ENCODE measurements at places on chromosomes 16 and 17. TPM values are rescaled to one million over a fixed set of nuclear protein-coding genes. Genes with fewer than 3 reads are reported as not detected.

MC1R gene
- 1.4 TPM for total RNA-seq

SPNS2 gene
- total RNA-seq: 0.43 TPM

CYGB gene
- 0.62 TPM for total RNA-seq

KRT222 gene
- total RNA-seq: 0.22 TPM

ASPA gene
- not detected for total RNA-seq

WNT9B gene
- not detected for total RNA-seq

LITAFD gene
- not detected for total RNA-seq

RDM1 gene
- total RNA-seq: 4.3 TPM

CLEC3A gene
- not detected for total RNA-seq

EPOP gene
- total RNA-seq: 33.7 TPM

GP1BA gene
- not detected for total RNA-seq

GAST gene
- not detected for total RNA-seq

DPEP3 gene
- total RNA-seq: 0.29 TPM

KCTD2 gene
- total RNA-seq: 14.1 TPM

DNA sequence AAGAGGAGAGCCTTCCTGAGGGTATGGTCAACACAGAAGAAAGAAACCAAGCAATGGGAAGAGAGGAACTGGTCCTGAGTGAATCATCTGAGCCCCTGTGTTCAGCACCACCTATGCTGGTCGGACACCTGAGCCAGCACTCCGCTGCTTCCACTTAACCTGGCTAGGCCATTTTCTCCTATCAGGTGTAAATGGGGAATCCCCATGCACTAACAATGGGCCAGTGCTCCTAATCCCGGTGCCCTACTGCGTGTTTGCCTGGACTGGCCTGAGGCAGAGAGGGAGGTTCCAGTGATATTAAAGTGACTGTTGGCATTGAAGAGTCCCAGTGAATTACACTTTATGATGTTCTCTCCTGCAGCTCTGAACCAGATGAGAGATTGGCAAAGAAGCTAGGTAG is 34.4 kb upstream of the XYLT2 start:
- H3K4me3 ChIP-seq: no peak overlapping the region
- H3K4me1 ChIP-seq: peaks cover 27% of the 10 kb centered on the region
- H3K27ac ChIP-seq: no peak overlapping the region
- no peak for DNase-seq

- H3K4me1 ChIP-seq: no peaks in the 10 kb centered on the region
- H3K36me3 ChIP-seq: no peaks in the 10 kb centered on the region
- no peak overlapping the region for H3K27ac ChIP-seq
- no peaks in the 10 kb centered on the region for H3K27me3 ChIP-seq
Measured at GRCh38 chr16:7206469-7206868, 126.2 kb upstream of the RBFOX1 start.

DNA sequence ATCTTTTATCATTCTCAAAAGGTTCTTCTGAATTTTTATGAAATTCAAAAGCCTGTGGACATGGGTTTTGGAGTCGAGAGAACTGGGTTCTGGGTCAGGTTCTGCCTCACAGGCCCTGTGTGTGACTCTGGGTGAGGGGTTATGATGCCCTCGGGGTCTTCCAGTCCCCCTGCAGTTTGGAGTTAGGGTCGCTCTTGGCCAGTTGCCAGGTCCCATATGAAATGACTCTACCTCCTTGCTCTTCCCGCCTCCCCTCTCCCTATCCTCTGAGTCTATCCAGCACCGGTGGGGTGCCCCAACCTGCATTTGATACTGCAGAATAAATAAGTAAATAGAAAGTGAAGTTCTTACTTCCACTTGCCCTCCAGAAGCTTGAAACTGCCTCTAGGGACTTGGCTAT is 54.1 kb downstream of the ZDHHC7 start:
- H3K4me3 ChIP-seq: no peak overlapping the region
- H3K36me3 ChIP-seq: no peaks in the 10 kb centered on the region
- H3K27ac ChIP-seq: no peak overlapping the region
- no peaks in the 10 kb centered on the region for H3K27me3 ChIP-seq
- H3K4me1 ChIP-seq: peaks cover 2% of the 10 kb centered on the region

DNA sequence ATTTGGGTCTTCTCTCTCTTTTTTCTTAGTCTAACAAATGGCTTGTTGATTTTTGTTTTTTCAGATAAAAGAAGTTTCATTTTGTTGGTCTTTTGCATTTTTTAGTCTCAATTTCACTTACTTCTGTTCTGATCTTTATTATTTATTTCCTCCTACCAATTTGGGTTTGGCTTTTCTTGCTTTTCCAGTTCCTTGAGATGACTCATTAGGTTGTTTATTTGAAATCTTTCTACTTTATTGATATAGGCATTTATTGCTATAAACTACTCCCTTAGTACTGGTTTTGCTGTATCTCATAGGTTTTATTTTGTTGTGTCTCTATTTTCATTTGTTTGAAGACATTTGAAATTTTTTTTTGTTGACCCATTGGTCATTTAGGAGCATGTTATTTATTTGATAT is 152.2 kb upstream of the MPHOSPH6 start:
- H3K4me3 ChIP-seq: no peak overlapping the region
- no peak for DNase-seq
- peaks cover 3% of the 10 kb centered on the region for H3K36me3 ChIP-seq
- H3K27me3 ChIP-seq: peaks cover 3% of the 10 kb centered on the region
- H3K4me1 ChIP-seq: no peaks in the 10 kb centered on the region

GRCh38 chr17:5248821-5249479 is 14.3 kb upstream of the SCIMP start:
- H3K4me3 ChIP-seq: no peak overlapping the region
- DNase-seq: no peak
- no peaks in the 10 kb centered on the region for H3K36me3 ChIP-seq
- H3K27me3 ChIP-seq: no peaks in the 10 kb centered on the region
- no peak overlapping the region for H3K27ac ChIP-seq

- no peak overlapping the region for H3K4me3 ChIP-seq
- H3K36me3 ChIP-seq: peaks cover 92% of the 10 kb centered on the region
- no peaks in the 10 kb centered on the region for H3K27me3 ChIP-seq
- DNase-seq: peak; percentile 52
- peak overlapping the region; percentile 74 for H3K27ac ChIP-seq
Measured at GRCh38 chr16:27355610-27356009, 41.8 kb downstream of the IL4R start.

DNA sequence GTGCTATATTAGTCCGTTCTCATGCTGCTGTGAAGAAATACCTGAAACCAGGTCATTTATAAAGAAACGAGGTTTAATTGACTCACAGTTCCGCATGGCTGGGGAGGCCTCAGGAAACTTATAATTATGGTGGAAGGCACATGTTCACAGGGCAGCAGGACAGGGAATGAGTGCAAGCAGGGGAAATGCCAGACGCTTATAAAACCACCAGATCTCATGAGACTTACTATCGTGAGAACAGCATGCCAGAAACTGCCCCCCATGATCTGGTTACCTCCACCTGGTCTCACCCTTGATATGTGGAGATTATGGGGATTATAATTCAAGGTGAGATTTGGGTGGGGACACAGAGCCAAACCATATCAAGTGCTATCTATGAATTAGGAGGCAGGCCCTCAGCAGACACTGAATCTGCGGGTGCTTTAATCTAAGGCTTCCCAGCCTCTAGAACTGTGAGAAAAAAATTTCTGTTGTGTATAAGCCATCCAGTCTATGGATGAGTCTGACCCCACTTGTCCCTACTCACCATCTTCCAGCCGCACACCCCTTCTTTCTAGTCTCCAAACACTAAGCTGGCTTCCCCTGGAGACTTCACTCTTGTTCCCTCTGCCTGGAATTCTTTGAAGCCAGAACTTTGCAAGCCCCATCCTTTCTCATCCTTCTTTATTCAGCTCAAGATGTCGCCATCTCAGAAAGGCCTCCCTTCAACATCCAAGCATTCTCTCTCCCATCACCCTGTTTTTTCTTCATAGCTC is 772 bp upstream of the NUP93 start:
- H3K4me1 ChIP-seq: peaks cover 15% of the 10 kb centered on the region
- DNase-seq: no peak
- H3K4me3 ChIP-seq: no peak overlapping the region
- peaks cover 4% of the 10 kb centered on the region for H3K36me3 ChIP-seq
- H3K27me3 ChIP-seq: no peaks in the 10 kb centered on the region

- DNase-seq: no peak
- H3K4me1 ChIP-seq: peaks cover 1% of the 10 kb centered on the region
- H3K4me3 ChIP-seq: no peak overlapping the region
- H3K27ac ChIP-seq: no peak overlapping the region
- H3K36me3 ChIP-seq: peaks cover 29% of the 10 kb centered on the region
Measured at GRCh38 chr16:8689686-8690085, 15.3 kb downstream of the ABAT start.

DNA sequence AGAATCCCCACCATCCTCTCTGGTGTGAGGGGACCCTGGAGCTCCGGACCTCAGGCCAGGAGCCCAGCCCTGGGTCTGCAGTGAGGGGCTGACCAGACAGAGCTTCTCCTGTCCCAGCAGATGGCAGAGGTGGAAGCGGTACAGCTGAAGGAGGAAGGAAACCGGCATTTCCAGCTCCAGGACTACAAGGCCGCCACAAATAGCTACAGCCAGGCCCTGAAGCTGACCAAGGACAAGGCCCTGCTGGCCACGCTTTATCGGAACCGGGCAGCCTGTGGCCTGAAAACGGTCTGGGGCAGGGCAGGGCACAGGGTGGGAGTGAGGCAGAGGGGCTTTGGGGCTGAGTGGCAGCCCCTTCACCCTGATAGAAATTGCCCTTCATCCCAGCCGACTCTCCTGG is 527 bp downstream of the UNC45B start:
- no peak for DNase-seq
- H3K27me3 ChIP-seq: no peaks in the 10 kb centered on the region
- no peak overlapping the region for H3K27ac ChIP-seq
- H3K36me3 ChIP-seq: no peaks in the 10 kb centered on the region
- no peaks in the 10 kb centered on the region for H3K4me1 ChIP-seq

DNA sequence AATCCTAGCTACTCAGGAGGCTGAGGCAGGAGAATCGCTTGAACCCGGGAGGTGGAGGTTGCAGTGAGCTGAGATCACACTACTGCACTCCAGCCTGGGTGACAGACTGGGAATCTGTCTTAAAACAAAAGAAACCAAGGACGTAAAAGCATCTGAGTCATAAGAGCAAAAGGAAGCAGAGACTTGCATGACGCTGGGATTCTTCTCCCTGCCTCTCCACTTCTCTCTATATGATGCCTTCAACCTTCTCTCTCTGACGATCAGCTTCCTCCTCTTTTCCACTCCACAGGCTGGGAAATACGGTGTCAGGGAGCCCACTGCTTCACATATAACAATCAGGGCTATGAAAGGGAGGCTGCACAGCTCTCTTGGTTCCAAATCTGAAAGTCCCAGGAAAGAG is 43.2 kb upstream of the CCL1 start:
- DNase-seq: no peak
- no peak overlapping the region for H3K4me3 ChIP-seq

GRCh38 chr17:75759457-75759856 is 5.5 kb downstream of the GALK1 start:
- DNase-seq: no peak
- H3K4me1 ChIP-seq: peaks cover 10% of the 10 kb centered on the region
- H3K27me3 ChIP-seq: no peaks in the 10 kb centered on the region
- H3K4me3 ChIP-seq: no peak overlapping the region

GRCh38 chr16:48531011-48531962 is 78.7 kb downstream of the N4BP1 start:
- peaks cover 7% of the 10 kb centered on the region for H3K4me1 ChIP-seq
- no peak overlapping the region for H3K27ac ChIP-seq
- H3K27me3 ChIP-seq: no peaks in the 10 kb centered on the region
- DNase-seq: no peak
- H3K4me3 ChIP-seq: no peak overlapping the region
- no peaks in the 10 kb centered on the region for H3K36me3 ChIP-seq

- no peaks in the 10 kb centered on the region for H3K36me3 ChIP-seq
- H3K4me1 ChIP-seq: no peaks in the 10 kb centered on the region
- no peak for DNase-seq
Measured at GRCh38 chr16:22630242-22630641, 119.6 kb downstream of the NPIPB5 start.

DNA sequence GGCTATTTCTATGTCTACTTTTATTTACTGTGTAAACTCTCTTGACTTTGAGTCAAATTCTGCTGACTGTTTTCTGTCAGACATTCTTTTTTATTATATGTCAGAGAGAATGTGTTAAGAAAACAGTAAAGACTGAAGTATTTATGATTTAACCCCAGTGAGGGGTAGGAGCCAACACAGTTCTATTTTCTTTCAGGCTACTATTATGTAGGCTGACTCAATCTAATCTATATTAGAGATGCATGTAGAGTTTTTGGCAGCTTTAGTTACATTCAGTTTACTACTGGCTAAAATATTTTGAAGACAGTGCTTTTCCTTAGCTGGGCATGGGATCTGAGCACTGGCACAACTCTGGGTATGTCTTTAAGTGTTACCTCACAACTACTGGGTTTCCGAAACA is 1108.0 kb downstream of the CDH11 start:
- H3K4me1 ChIP-seq: no peaks in the 10 kb centered on the region
- no peaks in the 10 kb centered on the region for H3K27me3 ChIP-seq

DNA sequence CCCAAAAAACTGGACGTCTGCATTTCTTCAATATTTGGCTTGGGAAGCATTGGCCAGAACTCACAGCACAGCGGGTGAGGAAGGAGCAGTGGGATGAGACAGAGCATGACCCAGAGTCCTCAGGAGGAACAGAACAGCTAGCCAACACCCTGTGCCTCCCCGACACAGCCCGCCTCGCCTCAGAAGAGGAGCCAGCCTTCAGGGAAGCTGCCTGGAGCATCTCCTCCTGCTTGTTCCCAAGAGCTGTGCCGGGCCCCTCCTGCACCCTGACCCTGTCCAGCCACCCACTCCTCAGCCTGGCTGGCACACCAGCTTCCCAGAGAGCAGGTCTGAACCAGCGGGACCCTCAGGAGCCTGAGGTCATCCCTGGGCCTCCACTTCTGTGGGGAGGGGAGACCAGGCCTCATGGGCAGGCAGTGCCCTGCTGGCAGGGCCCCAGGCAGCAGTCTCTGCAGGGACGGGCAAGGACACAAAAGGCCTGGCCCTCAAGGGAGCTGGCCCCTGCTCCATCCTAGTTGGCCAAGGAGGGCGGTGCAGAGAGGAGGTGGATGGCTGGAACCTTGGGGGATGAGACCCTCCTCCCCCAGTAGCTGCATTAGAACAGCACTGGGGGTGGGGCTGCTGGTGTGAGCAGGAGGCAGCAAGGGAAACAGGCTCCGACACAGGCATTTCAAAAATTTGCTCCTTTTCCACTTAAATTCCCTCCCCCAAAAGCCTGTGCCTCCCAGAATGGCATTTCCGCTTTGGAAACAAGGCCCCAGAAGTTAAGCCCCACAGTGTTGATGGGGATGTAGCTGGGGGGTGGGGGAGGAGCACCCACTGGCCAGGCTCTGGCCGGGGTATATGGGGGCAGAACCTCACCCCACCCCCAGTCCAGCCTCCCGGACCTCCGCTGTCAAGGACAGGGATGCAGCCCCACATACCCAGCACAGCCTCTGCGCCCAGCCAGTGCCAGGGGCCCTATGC is 1.8 kb upstream of the BCAR1 start:
- H3K27ac ChIP-seq: no peak overlapping the region
- no peaks in the 10 kb centered on the region for H3K36me3 ChIP-seq
- no peak overlapping the region for H3K4me3 ChIP-seq
- no peak for DNase-seq
- H3K27me3 ChIP-seq: peaks cover 68% of the 10 kb centered on the region

GRCh38 chr17:63370696-63371095 is 75.4 kb downstream of the CYB561 start:
- no peaks in the 10 kb centered on the region for H3K4me1 ChIP-seq
- H3K4me3 ChIP-seq: no peak overlapping the region
- no peaks in the 10 kb centered on the region for H3K27me3 ChIP-seq
- no peak overlapping the region for H3K27ac ChIP-seq
- DNase-seq: no peak
- no peaks in the 10 kb centered on the region for H3K36me3 ChIP-seq

- H3K27ac ChIP-seq: peak overlapping the region; percentile 98
- no peaks in the 10 kb centered on the region for H3K27me3 ChIP-seq
- H3K4me1 ChIP-seq: peaks cover 60% of the 10 kb centered on the region
- peaks cover 44% of the 10 kb centered on the region for H3K36me3 ChIP-seq
Measured at GRCh38 chr17:7014261-7014994, 2.0 kb downstream of the RNASEK start.

Data from activated naive CD8-positive, alpha-beta T cell treated with anti-CD3 and anti-CD28 coated beads for 36 hours (primary cell).